ENCODE measurements at places on chromosomes 2 and 18.

GRCh38 chr2:60317034-60317386 is 236.4 kb downstream of the BCL11A start:
- no peak for DNase-seq

DNA sequence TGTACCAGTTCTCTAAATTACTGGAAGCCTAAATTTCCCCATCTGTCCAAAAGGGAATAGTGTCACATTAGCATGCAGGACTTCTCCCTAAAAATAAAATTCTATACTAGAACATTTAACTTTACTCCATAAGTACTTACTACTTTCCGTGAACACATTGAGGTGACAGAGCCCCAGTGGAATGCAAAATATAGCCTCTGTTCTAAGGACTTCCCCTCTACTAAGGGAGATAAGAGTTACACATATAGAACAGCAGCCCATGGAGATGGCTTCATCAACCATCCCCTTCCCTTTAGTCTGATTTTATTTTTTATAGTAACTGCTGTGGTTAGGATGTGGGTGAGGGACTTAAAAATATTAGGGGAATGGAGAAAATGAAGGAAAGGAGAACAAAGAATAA is 68.9 kb upstream of the STPG4 start:
- no peak for DNase-seq

- no peak for DNase-seq
These were observed 3.5 kb upstream of the NEUROD1 start for GRCh38 chr2:181683518-181684453.

- no peak for DNase-seq
These were observed 42.1 kb downstream of the ARL5A start for GRCh38 chr2:151786077-151786476.

DNA sequence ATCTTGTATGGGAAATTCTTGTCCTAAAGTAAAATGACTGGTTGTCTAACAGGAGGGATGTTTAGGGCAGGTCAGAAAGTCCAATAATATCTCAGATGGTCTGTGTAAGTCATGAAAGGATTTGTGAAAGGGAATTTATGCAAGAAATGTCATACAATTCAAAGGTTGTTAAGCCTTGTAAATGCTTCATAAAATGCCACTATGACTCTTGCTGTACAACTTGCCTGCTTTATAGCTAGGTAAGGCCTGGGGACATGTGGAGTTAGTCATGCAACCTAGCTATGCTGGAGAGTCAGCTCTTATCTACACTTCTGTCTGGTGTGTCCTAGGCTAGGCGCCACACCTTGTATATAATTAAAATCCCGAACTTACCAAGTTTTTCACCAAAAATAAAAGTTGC is 36.9 kb upstream of the VWA3B start:
- no peak for DNase-seq

- DNase-seq, result no peak
These were observed 222.8 kb downstream of the NAPG start for GRCh38 chr18:10748641-10749040.

DNA sequence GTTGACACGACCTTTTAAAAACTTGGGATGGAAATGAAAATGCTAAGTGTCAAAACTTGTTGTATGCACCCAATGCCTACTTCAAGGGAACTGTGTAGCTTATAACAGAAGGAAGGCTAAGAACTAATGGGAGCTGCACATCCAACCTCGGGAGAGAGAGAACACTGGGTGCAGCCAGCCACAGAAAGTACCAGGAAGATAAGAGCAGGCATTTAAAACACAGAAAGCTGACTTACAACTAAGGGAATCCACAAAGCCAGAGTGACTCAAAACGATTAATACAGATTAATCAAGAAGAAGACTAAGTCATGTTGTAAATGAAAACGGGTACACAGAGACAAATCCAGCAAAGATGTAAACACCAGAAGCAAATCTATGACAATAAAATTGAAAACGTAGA is 113.4 kb downstream of the HDAC4 start:
- DNase-seq, result no peak

- no peak for DNase-seq
These were observed 62.5 kb upstream of the STAM2 start for GRCh38 chr2:152238016-152238415.

DNA sequence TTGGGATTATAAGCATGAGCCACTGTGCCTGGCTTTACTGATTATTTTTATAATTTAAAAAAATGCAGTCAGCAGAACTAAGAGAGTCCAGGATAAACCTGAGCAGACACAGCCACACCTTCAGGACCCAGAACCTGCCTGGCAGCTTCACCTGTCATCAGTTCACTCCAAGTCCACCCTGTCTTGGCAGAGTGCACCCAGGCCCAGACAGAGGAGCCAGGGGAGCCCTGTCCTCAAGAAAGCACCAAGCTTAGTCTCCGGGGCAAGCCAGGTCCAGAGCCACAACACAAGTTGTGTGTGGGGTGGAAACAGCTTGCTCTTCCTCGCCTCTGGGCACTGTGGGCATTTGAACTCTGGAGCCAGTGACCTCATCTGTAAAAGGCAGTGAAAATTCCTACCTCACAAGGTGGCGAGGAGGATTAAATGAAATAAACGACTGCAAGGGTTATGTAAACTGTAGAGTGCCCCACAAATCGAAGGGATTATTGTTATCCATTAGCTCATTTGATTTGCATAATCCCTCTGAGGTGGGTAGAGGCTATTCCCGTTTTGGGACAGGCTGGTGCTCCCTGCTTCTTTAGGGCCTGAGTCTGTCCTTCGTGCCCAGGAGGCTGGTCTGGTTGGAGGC is 24.7 kb downstream of the MYCN start:
- DNase-seq, result no peak

DNA sequence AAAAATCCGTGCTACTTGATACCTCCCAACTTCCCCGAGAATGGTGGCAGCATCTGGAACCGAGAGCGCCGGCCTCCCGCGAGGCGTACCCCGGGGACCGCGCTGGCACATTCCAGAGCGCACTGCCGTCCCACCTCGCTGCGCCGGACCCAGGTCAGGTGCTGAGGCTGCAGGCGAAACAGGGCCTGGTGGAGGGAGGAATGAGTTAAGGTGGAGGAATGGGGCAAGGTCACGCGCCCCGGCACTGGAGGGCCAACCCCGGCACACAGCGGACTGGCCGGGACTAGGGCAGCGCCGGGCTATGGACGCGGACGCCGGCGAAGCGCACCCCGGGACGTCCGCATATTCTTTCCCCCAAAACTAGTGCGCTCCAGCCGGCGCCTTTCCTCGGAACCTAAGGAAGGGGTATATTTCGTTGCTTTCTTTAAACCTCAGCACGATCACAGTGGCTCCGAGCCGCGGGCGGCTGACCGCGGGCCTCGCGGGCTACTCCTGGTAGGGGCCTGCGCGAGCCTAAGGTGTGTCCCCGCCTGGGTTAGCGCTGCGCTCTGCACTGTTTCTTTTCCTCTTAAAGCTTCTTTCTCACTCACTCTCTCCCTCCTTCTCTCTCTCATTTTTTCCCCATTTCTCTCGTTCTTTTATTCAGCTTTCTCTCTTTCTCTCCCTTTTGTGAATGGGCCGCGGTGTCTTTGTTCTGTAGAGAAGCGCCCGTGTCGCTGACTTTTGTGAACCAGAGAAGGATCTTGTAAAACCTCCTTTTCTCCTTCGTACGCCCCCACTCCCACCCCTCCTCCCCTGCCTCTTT is 2.1 kb upstream of the OTX1 start:
- DNase-seq, result no peak

GRCh38 chr2:101294861-101295260 is 13.6 kb downstream of the RNF149 start:
- DNase-seq, result no peak

GRCh38 chr2:191245869-191246531 is 796 bp downstream of the MYO1B start:
- DNase-seq, result no peak

DNA sequence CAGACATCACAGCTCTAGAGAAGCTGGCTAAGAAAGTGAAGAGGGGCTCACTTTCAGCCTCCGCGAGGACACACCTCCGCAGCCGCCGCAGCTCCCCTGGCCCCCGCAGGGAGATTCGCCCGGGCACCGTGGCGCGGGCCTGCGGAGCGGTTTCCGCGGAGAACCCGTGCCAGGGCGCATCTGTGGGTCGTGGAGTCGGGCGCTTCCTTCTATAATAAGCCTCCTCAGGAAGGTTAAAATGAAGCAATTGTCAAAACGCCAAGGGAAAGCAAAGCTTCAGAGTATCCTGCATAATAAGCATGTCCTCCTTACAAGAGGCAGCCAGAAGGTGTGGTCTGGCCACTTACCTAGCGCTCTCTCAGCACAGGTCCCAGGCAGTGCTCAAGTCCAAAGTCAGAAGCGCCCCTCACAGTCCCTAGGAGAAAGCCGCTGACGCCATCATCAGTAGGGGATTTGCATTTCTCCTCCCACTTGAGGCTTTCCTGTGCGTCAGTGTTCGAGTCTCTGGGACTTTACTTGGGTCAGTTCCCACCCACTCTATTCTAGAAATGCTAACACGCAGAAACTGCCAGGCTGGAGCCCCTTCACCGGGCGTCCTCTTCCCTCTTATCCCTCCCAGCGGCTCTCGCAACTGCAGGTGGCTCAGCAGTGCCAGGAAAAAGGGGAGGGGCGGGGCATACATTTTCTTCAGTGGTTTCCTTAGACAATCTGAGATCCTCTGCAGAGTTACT is at the start of gene STAT4:
Gene STAT4, minus strand, starts transcription at position 395 of the 731 bp plus-strand sequence. CDS start 2,791 bp downstream, outside the sequence.
- DNase-seq, result no peak

GRCh38 chr18:79275992-79276391 is 119.7 kb upstream of the NFATC1 start:
- no peak for DNase-seq

DNA sequence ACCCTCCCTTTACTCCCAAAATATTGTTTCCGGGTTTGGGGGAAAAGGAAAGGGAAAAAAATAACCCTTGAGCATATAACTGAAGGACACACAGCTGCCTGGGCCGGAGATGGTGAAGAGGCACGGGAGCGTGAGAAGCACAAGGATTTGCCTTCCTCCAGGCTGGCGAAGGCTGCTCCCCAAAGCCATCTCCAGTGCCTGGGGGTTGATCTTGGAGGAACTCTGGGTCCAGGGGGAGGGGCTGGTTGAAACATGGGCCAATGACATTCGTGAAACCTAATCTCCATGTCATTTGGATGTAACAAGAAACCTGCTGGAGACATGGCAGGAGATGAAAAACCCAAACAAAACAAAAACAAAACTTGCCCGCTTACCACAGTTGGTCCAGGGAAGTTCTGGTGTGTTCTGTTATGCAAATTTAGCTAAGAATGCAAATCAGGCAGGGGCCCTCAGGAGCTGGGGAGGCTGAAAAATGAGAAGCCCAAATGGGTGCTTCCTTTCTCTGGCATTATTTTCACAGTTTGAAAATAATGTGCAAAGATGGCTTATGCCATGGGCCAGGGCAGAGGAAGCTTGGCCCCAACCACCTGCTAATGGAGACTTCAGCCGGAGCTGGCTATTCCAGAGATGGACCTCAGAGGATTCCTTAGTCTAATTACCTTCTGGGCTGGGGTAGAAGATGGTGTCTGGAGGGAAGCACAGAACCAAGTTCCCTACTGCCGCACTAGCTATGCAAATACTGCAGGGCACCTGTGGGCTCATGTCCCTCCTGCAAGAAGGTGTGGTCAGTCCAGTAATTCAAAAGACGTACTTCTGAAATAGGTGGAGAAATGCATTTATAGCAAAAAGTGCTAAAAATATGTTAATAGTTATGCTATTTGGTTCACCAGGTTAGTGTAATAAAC is 180.9 kb downstream of the BCL2 start:
- DNase-seq, result no peak

DNA sequence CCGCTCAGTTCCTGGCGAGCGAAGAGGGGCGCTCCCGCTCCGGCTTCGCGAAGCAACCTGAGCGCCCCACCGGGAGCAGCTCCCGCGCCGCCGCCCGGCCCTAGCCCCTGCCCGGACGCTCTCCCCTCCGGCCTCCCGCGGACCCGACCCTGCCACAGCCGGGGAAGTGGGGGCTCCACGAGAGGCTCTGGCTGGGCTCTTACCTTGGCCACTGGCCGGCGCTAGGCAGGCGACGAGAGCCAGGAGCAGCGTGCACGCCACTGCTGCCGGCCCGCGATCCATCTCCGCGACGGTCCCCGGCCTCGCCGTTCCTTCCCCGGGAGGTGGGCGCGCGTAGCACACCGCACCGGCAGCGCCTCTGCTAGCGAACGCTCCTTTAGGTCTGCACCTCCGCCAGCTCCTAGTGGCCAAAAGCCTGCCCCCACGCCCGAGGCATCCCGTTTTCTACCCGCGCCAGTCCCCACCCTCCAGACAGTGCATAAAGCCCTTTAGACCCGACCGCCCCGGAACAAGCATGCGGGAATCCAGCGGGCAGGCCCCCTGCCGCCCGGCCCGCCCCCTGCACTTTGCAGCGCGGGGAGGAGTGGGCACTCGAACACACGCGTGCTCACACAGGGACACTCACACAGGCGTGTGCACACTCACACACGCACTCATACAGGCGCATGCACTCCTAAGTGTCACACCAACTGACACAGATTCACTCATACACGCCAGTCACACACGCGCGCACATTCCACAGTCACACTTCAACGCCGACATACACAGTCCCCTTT is at the start of gene LRP2:
Gene LRP2, minus strand, starts transcription at position 417 of the 776 bp plus-strand sequence. Its CDS starts 135 bp downstream, at position 282.
- DNase-seq, result no peak
